Esophagus squamous epithelium (tissue), 5 donors: ENCODE measurements at places on chromosomes 6 and 20.

DNA sequence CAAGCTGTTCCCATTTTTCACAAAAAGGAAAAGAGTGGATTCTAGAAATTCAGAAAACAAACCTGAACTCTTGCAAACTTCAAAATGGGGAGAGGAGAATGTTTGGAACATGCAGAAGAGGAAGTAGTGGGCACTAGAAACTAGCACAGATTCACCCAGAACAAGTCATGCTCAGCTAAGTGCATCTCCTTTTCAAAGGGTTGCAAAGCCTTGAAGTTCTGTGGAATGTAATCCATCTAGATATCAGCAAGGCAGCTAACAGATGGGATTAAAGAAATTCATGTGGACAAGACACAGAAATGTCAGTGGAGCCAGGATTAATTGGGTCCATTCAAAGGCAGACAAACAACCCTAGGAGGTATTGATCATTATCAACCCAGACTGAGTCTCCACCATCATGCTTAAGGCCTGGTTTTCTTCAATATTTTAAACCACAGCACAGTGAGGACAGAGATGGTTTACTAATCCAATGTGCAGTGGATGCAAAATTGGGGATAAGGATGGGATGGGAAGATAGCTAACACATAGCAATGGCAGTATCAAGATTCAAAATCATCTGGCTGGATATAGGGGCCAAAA lies 31.3 kb downstream of the KCNK5 start:
- H3K27ac ChIP-seq, result no peak overlapping the region
- H3K4me3 ChIP-seq, result no peak overlapping the region
- H3K27me3 ChIP-seq, result no peaks in the 10 kb centered on the region
- no peak for DNase-seq
- H3K36me3 ChIP-seq, result peaks cover 28% of the 10 kb centered on the region
- no peaks in the 10 kb centered on the region for H3K4me1 ChIP-seq

DNA sequence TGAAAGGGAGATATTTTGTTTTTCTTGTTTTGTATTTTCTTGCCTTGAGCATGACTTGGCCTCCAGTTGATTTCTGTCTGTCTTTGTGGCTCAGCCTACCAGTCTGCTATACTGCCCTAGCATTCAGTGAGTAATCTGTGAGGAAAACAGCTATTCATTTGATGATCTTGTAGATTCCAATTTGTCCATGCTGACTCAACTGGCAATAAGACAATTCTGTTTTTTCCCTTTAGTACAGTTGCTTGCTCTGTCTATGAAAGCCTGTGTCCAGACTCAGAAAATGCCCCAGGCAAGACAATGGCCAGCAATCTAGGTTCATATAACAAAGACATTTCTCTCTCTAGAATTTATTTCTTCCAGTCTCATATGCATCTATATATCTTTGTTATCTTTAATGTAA lies 10.9 kb upstream of the SOX4 start:
- no peak for DNase-seq
- H3K4me3 ChIP-seq, result no peak overlapping the region
- no peak overlapping the region for H3K27ac ChIP-seq

DNA sequence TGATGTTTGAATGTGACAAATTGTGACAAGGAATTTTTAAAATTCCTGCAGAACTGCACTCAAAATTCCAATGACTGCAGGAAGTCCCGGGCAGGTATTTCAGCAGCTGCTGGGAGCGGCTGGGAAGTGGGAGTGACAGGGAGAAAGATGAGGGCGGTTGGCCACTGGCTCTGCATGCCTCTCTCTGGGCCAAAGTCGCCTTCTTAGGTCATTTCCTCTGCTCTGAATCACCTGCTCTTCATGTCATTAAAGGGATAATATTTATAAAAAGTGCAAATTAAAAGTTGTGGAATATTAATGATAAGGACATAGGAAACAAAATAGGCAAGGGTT lies 43.9 kb downstream of the RAMACL start:
- H3K4me1 ChIP-seq, result peaks cover 15% of the 10 kb centered on the region
- DNase-seq, result no peak
- H3K36me3 ChIP-seq, result no peaks in the 10 kb centered on the region
- H3K27ac ChIP-seq, result peak overlapping the region; percentile 31
- H3K4me3 ChIP-seq, result no peak overlapping the region
- no peaks in the 10 kb centered on the region for H3K27me3 ChIP-seq

GRCh38 chr6:29071831-29072723 lies 15.0 kb downstream of the OR2B3 start:
- no peaks in the 10 kb centered on the region for H3K36me3 ChIP-seq
- H3K4me1 ChIP-seq, result no peaks in the 10 kb centered on the region
- peaks cover 4% of the 10 kb centered on the region for H3K27me3 ChIP-seq
- no peak overlapping the region for H3K4me3 ChIP-seq

DNA sequence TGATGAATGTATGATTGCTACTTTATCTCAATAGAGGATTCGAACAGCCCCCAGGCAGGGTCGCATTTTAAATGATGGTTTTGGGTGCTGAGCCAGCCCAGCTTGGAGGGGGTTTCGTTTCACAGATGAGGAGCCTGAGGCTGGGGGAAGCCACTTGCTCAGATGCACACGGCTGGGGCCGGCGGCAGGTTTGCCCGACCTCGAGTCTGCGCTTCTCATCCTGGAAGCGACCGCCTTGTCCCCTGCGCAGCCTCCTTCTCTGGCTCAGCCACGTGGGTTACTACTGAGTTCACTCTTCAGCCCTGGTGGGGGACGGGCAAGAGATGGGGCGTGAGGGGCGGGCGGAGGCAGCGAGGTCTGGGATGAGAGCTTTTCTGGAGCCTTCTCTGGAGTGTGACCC lies 25.3 kb downstream of the NTSR1 start:
- H3K4me3 ChIP-seq, result no peak overlapping the region
- no peak overlapping the region for H3K27ac ChIP-seq
- no peaks in the 10 kb centered on the region for H3K36me3 ChIP-seq
- H3K27me3 ChIP-seq, result no peaks in the 10 kb centered on the region

- no peaks in the 10 kb centered on the region for H3K36me3 ChIP-seq
- no peak for DNase-seq
- no peaks in the 10 kb centered on the region for H3K27me3 ChIP-seq
- peak overlapping the region; percentile 48 for H3K27ac ChIP-seq
- no peaks in the 10 kb centered on the region for H3K4me1 ChIP-seq
These were observed 71.1 kb downstream of the LAMA4 start for GRCh38 chr6:112183271-112183671.

- H3K4me3 ChIP-seq, result no peak overlapping the region
- no peak for DNase-seq
- H3K36me3 ChIP-seq, result no peaks in the 10 kb centered on the region
- no peaks in the 10 kb centered on the region for H3K4me1 ChIP-seq
- H3K27ac ChIP-seq, result peak overlapping the region; percentile 34
These were observed 17.2 kb upstream of the TAGAP start for GRCh38 chr6:159061805-159062563.

DNA sequence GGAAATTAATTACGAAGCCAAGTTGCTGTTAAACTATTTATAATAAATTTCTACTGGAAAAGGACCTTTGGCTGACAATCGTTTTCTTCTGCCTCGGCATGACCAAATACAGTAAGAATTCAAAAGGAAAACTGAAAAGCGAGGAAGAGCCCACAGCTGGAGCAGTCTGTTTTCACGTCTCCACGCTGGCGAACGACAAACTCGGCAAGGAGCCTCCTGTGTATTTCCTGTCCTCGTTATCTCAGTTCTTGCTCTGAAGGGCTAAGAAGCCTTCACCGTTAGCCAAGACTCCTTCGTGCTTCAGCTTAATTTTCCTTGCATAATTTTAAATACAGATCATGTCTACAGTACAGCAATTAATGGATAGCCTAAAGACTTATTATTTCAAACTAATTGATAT lies 214.3 kb upstream of the PLCB4 start:
- DNase-seq, result no peak
- peak overlapping the region; percentile 72 for H3K27ac ChIP-seq
- no peaks in the 10 kb centered on the region for H3K36me3 ChIP-seq
- H3K4me1 ChIP-seq, result peaks cover 28% of the 10 kb centered on the region

GRCh38 chr20:50338479-50339391 lies 148.1 kb downstream of the CEBPB start:
- peaks cover 38% of the 10 kb centered on the region for H3K4me1 ChIP-seq
- no peaks in the 10 kb centered on the region for H3K36me3 ChIP-seq
- no peak for DNase-seq
- peak overlapping the region; percentile 52 for H3K27ac ChIP-seq
- no peak overlapping the region for H3K4me3 ChIP-seq

- DNase-seq, result no peak
- no peak overlapping the region for H3K27ac ChIP-seq
- no peak overlapping the region for H3K4me3 ChIP-seq
- H3K36me3 ChIP-seq, result no peaks in the 10 kb centered on the region
- H3K27me3 ChIP-seq, result no peaks in the 10 kb centered on the region
These were observed 51.1 kb downstream of the GGTLC1 start for GRCh38 chr20:23937303-23938117.

GRCh38 chr6:121008553-121008952 lies 325.7 kb downstream of the TBC1D32 start:
- no peak for DNase-seq
- no peaks in the 10 kb centered on the region for H3K27me3 ChIP-seq
- H3K4me1 ChIP-seq, result no peaks in the 10 kb centered on the region
- H3K4me3 ChIP-seq, result no peak overlapping the region

- H3K36me3 ChIP-seq, result no peaks in the 10 kb centered on the region
- DNase-seq, result no peak
- no peaks in the 10 kb centered on the region for H3K27me3 ChIP-seq
- H3K27ac ChIP-seq, result no peak overlapping the region
- no peak overlapping the region for H3K4me3 ChIP-seq
These were observed 328.3 kb downstream of the CBLN4 start for GRCh38 chr20:55677011-55677410.

DNA sequence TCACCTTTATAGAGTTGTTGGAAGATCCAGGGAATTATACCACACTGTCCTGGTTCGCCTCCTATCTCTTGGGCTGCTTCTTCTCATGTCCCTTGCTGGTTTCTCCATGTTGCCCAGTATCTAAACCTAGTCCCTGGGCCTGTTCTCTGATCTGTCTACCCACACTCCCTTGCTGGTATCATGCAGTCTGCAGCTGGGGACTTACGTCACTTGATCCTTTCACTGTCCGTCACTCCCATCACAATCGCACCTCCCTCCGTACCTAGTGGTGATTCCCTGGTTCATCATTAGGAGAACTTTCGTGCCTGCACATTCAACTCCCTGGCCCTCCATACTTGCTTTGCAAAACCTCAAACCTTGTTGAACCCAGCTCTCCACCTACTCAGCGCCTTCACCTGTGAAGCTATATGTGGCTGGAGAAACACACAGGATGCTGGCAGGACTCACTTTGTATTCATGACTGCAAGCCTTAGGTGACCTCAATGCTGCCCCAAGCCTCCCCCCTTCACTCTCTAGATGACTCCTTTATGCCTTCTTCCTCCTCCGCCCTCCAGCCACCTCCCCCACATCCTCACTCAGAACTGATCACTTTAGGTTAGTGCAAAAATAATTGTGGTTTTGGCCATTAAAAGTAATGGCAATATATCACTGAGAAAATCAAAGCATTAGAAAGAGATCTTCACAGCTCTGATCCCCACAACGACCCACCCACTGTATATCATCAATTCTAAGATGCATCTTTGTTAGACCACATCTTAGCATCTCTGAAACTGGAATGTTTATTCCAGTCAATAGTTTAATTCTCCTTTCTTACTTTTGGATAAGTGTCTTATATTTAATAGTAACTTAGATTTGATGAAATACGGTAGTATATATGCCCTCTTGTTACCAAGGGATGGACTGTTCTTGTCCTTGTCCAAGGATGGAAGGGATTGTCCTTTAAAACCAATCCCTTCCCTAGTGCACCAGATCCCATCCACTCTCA lies 26.4 kb downstream of the GDAP1L1 start:
- no peak overlapping the region for H3K27ac ChIP-seq
- DNase-seq, result no peak
- no peaks in the 10 kb centered on the region for H3K27me3 ChIP-seq
- no peaks in the 10 kb centered on the region for H3K36me3 ChIP-seq
- H3K4me3 ChIP-seq, result no peak overlapping the region
- H3K4me1 ChIP-seq, result no peaks in the 10 kb centered on the region
